ENCODE measurements at places on chromosomes 4 and X.

GRCh38 chrX:105882581-105883275 lies 60.4 kb downstream of the NRK start:
- no peak for DNase-seq

DNA sequence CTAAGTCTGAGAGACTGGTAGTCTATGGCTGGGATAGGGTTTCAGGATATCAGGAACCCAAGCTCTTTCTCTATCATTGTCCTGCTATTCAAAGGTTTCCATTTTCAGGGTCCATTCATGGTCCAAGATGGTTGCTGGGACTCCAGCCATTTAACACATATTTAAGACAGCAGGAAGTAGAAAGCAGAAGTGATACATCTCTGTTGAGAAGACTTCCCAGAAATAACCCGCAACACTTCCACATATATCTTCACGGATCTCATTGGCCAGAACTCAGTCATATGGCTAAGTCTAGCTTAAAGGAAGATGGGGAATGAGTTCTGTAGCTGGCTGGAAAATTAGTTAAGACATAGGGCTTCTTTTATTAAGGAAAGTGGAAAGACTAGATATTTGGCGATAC lies 23.8 kb downstream of the CTSO start:
- DNase-seq, result no peak

DNA sequence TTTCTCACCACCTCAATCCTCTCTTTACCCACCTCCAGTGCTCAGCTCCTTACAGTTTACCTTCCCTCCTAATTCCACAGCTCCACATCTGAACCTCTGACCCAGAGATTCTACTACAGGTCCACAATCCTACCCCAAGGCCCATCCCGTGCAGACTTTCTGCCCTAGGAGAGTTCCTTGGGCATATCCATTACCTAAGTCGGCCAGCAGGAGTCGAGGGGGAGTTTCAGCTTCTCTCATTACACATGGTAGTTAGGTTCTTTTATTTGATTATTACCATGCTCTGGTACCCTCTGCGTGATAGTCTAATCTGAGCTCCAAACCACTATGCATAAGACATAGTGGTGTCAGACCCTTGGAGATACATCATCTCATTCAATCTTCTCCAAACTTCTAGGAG lies 117.9 kb downstream of the SH3RF1 start:
- no peak for DNase-seq

GRCh38 chr4:165631912-165632311 lies 241.1 kb upstream of the TLL1 start:
- DNase-seq, result no peak

GRCh38 chrX:19857131-19857530 lies 30.3 kb downstream of the SH3KBP1 start:
- DNase-seq, result no peak

- no peak for DNase-seq
These were observed 22.2 kb downstream of the LIN54 start for GRCh38 chr4:82988323-82988832.

DNA sequence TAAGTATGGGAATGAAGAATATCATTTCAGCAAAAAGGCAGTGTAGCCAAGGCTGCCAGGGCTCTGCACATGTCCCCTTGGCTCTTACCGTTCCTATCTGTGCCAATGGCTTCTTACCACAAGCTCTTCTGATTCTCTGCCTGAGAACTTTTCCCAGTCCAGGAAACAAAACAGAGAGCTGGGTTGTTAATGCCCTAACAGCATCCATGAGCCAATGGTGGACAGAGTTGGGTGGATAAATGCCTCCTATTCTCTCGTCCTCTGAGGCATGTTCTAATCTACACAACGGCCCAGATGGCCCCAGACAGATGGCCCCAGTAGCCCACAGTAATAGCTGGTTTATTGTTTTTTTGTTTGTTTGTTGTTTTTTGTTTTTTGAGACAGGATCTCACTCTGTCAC lies 28.0 kb downstream of the SCD5 start:
- no peak for DNase-seq

GRCh38 chrX:102966701-102967100 lies 29.6 kb downstream of the RAB40AL start:
- DNase-seq, result no peak

DNA sequence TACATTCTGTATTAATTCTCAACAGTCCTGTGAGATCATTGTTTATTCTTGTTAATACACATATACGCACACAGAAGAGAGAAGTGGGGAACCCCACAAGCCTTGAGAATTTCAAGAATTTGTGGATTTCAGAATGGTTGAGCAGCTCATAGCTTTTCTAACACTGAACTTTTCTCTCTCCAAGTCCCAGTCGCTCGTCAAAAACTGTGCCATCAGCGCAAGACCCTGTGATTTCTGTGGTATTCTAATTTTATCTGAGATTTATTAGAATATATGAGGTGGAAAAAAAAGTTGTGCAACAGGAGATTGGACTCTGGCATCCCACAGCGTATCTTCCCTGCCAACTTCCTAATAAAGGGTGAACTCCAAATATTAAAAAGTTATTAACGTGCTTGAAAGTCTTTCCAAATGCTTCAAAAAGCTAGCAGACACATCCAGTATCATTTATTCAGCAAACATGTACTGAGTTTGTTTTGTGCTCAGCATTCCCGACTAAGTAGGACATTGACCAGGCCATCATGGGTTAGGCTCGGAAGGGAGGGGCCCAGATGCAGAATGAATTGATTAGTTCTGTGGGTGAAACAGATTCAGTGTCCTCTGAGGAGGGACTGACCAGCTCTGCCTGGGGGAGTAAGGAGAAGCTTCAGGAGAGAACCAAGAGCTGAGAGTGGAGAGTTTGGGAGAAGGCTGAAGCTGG lies 165.6 kb downstream of the CBR4 start:
- DNase-seq, result no peak

DNA sequence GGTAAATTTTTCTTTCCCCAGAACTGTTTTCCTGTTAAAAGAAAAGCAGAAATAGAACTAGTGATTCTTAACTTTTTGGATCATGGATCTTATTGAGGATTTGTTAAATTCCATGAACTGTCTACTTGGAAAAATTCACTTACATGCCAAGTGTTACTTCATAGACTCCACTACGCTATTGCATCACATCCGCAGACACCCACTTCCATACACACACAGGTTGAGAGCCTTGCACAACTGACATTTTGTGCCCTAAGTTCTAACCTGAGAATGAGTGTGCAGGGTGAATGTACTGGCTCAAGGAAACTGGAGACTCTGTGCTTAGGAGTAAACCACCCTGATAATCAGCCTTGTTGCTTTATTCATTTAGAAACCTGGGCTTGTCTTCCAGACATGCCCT lies 250.5 kb upstream of the EDA2R start:
- no peak for DNase-seq

DNA sequence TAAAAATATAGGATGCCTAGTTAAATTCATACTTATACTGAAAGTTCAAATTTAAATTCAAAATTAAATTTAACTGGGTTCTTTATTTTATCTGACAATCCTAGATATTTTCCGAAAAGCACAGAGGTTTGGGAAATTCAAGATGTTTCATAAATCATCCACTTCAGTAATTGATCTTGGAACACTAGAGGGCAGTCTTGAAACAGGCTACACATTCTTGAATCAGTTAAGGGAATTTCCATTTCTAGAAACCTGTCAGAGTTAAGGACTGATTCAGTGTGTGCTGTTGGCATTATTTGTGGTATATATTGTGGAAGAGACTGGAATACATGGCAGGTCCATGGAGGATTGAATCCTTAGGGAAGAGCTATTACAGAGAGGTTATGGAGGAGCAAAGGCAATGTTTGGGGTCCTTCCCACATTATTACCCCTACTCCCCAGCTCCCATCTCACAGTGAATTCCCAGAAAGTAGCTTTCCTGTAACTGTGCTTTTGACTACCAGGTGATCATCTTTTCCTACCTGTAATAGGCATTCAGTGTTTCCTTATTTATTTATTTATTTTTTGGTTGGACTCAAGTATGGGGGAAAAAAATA lies 92.9 kb downstream of the EGF start:
- DNase-seq, result no peak

- DNase-seq, result no peak
These were observed 75.6 kb upstream of the AGA start for GRCh38 chr4:177517862-177518261.

GRCh38 chr4:22637306-22637705 lies 55.4 kb upstream of the GBA3 start:
- DNase-seq, result no peak

- no peak for DNase-seq
These were observed 191.0 kb upstream of the POF1B start for GRCh38 chrX:85570496-85570895.

GRCh38 chr4:184819786-184820185 lies 6.0 kb downstream of the ACSL1 start:
- no peak for DNase-seq

DNA sequence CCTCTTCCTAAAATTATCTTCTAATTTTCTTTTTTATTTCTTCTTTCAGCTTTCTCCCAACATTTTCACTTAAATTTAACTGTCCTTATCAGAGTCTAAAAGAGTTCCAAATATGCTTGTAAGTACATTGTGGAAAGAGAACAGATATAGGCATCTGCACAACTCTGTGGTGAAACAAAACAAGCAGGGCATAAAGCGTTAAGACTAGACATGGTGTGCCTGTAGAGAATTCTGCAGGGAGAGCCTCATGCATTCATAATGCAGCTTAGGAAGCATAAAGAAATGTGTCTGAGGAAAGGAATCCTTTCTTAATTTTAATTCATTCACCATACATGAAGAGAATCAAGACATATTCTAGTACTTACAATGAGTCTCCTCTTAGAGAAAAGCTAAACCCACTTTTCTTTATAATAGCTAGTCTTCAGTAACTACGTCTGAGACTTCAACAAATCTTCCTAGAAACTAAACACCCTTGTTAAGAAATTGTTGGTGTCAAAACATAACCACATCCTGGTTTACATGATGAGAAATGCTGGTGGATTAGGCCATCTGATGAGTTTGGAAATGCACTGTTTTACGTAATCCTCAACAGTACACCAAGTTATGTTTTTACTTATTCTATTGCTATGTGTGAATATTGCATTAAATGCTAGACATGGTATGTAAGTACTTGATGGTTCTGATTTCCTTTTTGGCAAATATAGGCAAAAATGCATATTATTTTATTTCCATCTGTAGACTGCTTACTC lies 307.8 kb upstream of the GIMD1 start:
- no peak for DNase-seq

DNA sequence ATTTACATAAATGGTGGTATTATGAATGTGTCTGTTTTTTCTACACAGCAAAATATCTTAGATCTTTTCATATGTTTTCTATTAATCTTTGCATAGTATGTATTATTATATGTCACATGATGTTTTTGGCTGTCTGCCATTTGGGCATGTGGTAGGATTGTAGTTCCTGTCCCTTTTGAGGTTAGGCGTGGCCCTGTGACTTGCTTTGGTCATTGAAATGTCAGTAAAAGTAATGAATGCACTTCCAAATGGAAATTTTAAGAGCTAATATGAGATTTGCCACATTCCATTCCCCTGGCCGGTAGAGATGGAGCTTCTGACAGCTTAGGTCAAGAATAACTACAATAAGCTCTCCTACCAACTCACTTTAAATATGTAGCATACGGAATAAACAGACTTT lies 45.1 kb downstream of the JADE3 start:
- no peak for DNase-seq

- DNase-seq, result no peak
These were observed 33.7 kb upstream of the SPP1 start for GRCh38 chr4:87941537-87942392.

- peak; percentile 55 for DNase-seq
These were observed at the start of gene PRPS2 for GRCh38 chrX:12791257-12792228. TSS of gene PRPS2 (plus strand) at chrX:12791412. CDS start at chrX:12791498, 86 bp downstream.

GRCh38 chr4:139734201-139734874 lies 68.7 kb downstream of the MGST2 start:
- no peak for DNase-seq

- no peak for DNase-seq
These were observed 591 bp downstream of the ELK1 start for GRCh38 chrX:47649781-47650163.

GRCh38 chr4:26139310-26139924 lies 181.4 kb upstream of the RBPJ start:
- no peak for DNase-seq

GRCh38 chr4:25051534-25051933 lies 20.8 kb upstream of the LGI2 start:
- DNase-seq, result no peak

GRCh38 chr4:144316869-144317268 lies 176.4 kb upstream of the GYPA start:
- no peak for DNase-seq

DNA sequence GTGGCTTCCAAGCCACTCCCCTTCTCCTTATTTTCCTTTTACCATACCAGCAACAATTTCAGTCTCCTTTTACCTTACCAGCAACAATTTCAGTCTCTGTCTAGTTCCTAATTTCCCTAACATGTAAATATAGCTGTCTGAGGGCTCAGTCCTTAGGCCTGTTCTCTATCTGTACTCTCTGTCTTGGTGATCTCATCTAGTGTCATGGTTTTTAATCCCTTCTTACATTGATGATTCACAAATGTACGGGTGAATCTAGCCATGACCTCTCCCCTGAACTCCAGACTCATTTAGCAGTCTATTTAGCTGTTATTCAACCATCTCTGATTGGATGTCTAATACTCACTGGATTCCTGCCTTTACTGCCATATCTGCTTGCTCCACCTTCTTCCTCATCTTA lies 7.2 kb downstream of the IL15 start:
- no peak for DNase-seq

DNA sequence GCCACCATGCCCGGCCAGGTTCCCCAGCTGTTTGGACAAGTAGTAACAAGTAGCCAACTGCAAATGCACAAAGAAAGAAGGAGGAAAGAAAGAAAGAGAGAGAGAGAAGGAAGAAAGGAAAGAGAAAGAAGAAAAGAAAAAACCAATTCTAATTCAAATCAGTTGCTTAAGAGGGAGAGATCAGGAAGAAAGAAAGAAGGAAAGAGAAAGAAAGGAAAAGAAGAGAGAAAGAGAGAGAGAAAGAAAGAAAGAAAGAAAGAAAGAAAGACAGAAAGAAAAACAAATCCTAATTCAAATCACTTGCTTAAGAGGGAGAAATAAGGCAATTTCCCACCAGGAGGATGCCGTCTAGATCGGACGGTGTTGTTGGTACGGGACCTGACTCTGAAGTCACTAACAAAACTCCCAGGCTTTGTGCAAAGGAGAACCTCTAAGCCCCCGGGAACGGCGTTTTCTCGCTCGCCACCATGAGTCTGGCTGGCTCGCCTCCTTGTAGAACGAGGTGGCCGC lies 95.5 kb upstream of the PPP2R3B start:
- DNase-seq, result no peak

DNA sequence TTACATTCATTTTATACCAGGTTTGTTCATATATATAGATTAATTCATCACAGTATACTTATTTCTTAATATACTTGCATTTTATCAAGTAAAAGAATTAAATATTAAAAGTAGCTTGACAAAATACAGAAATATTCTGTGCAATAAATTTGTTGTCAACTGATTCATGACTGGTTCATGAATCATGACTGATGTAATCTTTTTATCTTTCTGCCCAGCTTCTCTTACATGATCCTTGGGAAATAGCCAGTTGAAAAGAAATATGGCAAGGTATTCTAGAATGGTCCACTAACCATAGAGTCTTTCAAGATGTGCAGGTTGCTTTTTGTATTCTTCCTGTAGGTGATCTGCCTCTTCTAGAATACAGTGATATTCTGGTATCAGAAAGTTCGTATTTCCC lies 4.2 kb upstream of the CCNA2 start:
- no peak for DNase-seq

Measured in stimulated activated CD4-positive, alpha-beta T cell treated with anti-CD3 and anti-CD28 coated beads, TNF-alpha, amount 100 ng/mL, for 48 hours (primary cell).